Nucleus accumbens (tissue), 56 donors: ENCODE measurements at places on chromosomes 6 and 20.

DNA sequence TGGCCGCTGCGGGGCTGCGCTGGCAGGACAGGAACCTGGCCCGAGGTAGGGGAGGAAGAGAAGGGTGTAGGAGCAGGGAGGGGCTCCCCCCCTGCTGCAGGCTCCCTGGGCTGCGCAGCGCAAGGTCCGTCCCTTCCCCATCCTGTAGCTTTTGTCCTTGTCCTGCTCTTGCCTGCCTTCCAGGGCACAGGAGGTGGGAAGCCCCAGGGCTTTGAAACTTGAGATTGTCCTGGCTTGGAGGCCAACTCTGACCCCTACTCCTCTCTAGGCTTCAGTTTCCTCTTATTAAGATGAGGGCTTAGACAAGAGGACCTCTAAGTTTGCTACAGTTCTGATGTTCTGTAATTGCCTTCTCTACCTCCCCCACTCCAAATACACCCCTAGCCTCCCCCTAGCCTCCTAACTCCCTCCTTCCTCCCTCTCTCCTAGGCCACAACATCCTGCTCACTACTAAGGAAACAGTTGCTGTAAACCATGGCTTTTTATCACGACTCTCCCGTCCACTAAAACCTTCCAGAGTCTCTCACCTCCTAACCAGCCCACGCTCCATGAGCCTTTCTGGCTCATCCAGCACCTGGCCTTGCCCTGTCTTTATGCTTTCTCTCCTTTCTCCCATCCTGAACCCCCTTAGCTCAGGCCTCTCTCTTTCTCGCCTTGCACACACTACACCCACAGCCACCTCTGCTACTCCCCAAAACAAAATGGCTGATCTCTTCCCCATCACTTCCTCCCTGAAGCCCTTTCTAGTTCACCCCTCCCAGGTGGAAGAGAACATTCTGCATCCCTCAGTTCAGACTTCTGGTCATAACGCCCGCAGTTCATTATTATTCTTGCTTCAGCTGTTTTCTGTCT, 10.2 kb downstream of the UNC5CL start:
- no peak for DNase-seq

DNA sequence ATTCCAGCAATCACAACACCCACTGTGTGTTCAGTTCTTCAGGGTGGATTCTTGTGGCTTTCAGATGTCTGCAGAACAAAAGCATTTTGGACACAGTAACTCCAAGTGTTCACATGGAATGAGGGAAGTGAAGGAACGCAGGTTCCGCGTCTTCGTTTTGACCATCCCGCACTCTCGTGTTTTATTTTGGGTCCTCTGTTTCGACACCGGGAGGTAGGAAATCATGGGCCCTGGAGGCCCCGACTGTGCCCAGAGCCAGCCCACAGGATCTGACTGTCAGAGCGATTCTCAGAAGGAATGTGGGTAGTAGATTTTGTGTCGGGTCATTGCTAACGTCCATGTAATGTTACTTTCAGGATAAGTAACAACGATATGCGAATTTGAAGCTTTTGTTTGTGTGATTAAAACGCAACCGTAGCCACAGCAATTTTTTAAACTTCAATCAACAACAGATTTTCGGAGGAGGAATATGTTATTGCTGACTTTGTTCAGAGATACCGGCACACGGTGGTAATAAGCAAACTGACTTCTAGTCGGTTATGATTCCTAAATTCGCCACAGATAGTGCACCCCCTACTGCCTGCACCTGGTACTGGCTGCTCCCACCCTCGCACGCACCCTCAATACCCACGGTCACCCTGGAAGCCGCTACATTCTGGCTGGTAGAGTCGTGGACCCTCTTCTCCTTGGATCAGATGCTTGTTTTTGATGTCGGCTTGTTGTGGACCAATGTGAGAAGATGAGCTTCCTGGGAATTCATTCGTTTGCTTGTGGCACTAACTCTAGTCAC, 10.5 kb downstream of the NPEPL1 start:
- DNase-seq = no peak

GRCh38 chr6:15513131-15513771, 149.6 kb downstream of the DTNBP1 start:
- DNase-seq = no peak

DNA sequence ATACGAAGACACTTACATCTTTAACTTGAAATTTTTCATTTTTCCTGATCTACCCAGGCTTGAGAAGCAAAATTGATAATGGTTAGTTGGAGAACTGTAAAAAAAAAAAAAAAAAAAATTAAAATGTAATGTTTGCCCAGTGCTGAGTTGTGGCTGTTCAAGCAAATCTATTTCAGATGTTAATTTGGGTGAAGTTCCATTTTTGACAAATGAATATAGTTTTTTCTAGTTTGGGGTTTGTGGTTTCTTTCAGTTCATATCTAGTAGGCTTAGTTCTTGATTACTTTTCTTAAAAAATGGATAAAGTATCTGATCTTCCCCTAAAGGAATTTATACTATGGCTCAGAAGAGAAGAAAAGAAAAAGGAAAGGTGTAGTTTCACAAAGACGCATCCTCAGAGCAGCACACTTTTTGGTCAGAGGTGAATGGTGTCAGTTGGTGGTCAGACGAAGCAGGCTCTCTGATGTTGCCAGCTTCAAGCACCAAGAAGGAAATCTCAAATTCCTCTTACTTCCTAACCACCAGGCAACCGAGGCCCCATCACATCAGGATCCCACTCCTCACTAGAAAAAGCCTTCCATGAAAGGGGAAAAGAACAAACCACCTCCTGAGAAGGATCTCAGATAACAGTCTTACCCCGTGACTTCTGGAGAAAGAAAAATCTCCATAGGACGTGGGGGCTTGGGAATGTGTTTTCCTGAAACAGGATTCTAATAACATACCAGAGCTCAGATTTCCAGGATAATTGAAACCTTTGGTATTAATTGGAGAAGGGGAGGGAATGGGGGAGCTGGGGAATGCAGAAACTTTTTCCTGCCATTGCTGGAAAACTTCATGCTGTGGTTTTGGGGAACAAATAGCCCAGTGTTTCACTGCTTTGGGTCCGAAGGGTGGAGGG, 396.2 kb downstream of the CD83 start:
- DNase-seq = no peak

DNA sequence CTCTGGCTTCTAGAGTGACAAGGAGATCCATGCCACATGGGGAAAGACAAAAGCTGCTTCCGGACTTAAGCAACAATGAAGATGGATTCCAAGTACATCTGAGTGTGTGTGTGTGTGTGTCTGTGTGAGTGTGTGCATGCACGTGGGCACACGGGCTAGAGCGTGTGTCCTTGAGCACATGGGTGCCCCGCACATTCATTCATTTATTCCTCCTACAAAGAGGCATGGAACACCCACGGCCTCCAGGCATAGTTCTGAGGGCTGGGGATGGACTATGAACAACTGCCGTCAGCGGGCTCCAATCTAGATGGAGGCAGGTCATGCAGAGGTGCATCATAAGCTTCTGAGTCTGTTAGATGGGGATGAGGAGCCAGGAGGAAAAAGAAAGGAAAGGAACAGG, 49.1 kb downstream of the GRM4 start:
- DNase-seq = no peak

DNA sequence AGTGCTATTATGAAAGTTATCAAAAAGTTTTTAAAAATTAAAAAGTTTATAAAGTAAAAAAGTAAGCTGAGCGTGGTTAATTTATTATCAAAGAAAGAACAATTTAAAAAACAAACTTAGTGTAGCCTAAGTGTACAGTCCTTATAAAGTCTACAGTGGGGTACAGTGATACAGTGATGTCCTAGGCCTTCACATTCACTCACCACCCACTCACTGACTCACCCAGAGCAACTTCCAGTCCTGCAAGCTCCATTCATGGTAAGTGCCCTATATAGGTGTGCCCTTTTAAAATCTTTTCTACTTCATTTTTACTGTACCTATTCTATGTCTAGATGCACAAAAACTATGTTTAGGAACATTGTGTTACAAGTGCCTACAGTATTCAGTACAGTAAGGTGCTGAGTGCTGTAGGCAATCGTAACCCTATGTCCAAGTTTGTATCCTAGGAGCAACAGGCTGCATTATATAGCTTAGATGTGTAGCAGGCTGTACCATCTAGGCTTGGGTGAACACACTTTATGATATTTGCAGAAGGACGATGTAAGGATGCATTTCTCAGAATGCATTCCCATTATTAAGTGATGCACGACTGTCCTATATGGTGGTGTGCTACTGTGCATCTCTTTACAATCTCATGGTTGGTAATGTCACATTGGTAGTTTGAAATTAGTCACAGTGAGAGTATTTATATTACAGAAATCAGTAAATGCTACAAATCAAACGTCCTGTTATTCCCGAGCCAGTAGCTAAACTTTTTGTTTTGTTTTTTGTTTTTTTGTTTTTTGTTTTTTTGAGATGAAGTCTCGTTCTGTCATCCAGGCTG, 158.3 kb downstream of the GMPR start:
- DNase-seq = no peak

DNA sequence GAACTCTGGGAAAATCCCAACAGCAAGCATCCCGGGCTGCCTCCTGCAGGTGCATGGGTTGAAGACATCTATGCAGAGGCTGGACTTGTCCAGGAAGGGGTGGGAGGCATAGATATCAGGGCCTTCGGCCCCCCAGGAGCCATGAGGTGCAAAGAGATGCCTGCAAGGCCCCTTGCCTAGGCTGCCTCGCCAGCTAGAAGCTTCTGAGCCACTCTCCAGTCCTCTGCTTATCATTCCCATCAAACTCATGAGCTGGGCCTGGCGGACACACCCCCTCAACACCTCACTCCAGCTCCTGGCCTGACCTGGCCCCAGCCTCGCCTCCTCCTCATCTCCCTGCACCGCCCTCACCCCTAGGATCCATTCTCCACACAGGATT, 152.4 kb upstream of the PTPN1 start:
- DNase-seq = no peak

- no peak for DNase-seq
Observed at GRCh38 chr20:49668181-49668877, 45.3 kb downstream of the B4GALT5 start.

- no peak for DNase-seq
Observed at GRCh38 chr6:54156650-54157250, 45.5 kb downstream of the MLIP start.

- DNase-seq = no peak
Observed at GRCh38 chr6:30158475-30159040, 2.5 kb downstream of the TRIM10 start.

DNA sequence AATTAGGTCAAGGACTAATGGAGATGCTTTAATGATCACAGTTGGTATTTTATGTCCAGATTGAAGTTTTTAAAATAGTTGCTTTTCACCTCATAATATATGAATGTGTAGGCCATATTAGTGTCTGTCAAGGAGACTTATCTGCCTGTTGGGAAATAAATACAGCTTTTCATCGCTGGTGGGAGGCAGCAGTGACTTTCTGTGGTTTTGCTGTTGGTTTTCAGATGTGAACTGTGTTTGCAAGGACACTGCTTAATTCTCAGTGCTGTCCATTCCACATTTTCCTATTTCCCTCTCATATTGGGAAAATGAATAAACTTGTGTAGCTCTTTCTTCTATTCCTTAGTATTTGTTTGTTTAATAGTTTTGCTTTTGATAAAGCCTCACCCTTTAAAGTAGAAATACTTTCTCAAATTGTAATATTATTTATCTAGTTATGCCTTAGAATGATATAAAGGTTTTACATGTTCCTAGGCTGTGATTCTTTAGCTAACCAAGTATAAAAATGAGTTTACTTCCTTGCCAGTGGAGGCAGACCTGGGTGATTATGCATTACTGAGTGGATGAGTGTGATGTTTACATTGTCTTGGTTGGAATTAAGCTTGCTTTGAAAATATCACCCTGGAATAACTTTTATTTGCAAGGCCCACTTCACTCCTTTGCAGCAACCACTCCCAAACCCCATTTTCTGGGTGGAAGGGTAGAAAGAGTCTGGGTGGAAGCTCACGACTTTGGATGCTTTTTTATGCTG, 3.3 kb downstream of the PLCB4 start:
- DNase-seq = no peak

DNA sequence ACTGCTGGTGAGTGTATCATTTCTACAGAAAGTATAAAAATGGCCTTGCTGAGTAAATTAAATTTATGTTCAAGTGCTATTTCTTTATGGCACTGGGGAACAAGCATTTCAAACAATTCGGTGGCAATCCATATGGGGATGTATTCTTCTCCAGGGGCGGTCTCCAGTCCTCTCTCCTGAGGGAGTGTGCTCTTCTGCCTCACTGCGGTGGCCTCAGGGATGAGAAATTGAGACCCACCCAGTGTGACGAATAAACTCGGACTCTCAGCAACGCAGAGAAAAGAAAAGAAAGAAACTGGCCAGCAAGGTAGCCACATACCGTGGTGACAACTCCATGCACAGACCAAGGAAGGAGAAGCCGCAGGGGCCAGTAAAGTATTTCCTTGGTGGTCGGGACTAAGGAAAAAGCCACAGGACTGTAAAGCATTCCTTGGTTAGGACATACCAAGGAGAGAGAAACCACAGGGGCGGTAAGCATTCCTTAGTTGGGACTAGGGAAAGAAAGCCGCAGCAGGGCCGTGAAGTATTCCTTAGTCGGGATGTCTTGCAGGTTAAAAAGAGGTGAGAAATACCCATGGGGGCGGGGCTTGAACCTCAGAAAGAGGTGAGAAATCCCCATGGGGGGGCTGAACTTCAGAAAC, 13.6 kb upstream of the GOPC start:
- DNase-seq = no peak

- no peak for DNase-seq
Observed at GRCh38 chr6:92110403-92110802, 1309.0 kb downstream of the EPHA7 start.

DNA sequence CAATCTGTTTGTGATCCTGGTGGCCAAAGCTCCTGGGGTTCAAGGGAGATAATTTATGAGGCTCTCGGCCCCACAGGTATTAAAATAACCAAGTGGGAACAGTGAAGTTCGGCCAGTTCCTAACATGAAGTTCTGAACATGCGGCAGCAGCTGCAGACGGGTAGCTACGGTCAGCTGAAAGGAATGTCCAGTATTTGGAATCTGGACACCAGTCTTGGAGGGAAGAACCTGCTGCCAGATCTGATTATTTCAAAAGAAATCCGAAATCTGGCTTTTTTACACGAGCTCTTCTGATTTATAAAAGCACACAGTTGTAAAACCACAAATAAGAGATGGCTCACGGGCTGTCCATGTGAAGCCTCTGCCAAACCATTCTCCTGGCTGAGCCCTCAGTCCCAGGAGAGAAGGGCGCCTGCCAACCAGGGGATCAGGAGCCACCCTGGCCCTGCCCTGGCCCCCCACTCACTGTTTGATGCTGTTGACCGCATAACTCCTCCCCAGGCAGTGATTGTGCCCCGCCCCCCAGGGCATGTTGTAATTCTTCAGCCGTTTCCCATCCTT, 28.2 kb upstream of the KCNB1 start:
- no peak for DNase-seq

GRCh38 chr20:14732343-14732742, 394.9 kb upstream of the FLRT3 start:
- no peak for DNase-seq
